ENCODE measurements at places on chromosomes 2 and 18. TPM values are rescaled to one million over a fixed set of nuclear protein-coding genes. Genes with fewer than 3 reads are reported as not detected.

CCDC74A gene
- 2.5 TPM for total RNA-seq

PLEKHH2 gene
- 15.3 TPM for total RNA-seq

TNS1 gene
- 68.1 TPM for total RNA-seq

DNA sequence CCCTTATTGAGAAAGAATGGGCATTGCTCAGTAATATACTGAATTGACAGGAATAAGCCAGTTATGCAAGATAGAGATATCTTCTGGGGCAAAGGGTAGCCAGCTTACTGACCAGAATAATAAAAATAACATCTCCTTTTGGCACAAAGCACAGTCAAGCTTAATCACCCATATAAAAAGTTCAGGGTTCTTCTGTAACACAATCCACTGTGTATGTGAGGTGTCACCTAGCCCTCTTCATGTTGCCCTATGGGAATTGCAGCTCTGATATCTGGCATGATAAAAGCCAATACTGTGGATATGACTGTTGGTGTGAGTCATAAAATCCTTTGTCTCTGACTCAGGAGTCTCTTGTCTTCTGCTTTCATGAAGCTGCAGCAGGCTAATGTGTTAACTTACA lies 90.8 kb downstream of the DSEL start:
- no peak for DNase-seq

GRCh38 chr2:234821946-234822475 lies 129.8 kb upstream of the SH3BP4 start:
- DNase-seq, result no peak

- DNase-seq, result no peak
Measured at GRCh38 chr2:207467716-207468347, 61.9 kb upstream of the CREB1 start.

GRCh38 chr18:21745231-21745630 lies 4.6 kb downstream of the MIB1 start:
- DNase-seq, result no peak

Data from muscle of leg (tissue), 16 donors.